EL (cell line): ENCODE measurements at places on chromosomes 1 and 21.

DNA sequence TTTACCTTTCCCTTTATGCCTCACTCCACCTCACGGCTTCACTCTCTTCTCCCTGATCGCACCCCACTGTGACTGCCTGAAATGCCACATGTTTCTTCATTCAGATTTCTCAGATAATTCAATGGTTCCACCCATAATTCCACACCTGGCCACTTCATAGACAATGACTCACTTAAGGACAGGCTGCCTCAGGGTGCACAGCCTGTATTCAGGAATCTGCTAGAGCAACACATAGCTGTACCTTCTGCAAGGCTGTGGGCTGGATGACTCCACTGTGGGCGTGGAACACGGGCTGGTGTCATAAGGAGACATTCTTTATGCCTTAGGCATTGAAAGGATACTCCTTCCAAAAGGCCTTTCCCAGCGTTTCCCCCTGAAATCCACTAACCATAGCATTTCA lies 36.1 kb downstream of the L1TD1 start:
- peak; percentile 97 for DNase-seq

DNA sequence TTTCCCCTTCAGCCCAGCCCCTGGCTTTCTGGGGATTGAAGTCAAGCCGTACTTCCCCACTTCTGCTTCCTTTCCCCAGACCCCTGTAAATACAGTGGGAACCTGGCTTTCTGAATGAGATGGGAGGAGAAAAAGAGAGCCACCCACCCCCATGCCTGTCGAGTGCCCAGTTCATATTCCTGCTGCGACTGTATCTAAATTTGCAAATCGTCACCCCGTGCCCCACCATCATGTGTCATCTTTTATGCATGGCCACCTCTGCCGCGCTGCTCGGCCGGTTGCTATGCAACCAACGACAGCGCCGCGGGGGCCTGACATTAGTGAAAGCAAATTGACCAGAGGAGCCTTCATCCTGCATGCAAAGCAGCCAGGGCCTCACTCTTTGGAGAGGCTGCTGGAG lies 143.0 kb downstream of the ELAVL4 start:
- no peak for DNase-seq

- no peak for DNase-seq
Measured at GRCh38 chr1:2930913-2931723, 90.1 kb upstream of the ACTRT2 start.

DNA sequence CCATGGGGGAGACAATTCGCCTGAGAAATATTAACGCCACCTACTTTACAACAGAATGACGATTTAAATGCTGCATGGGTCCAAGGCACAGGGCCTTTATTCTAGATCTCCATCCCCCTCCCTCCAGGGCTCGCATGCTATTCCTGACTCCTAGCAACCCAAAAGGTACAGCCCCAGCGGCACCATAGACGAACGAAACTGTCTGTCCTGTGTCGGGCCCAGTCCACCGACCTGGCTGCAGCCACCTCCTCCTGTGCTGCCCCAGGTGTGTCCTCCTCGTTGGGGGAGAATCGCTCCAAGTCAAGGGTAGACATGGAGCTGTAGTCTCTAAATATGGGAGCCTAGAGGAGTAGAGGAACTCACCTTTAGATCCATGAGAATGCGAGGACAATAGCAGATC lies 196.5 kb downstream of the TOMM20 start:
- DNase-seq: no peak

GRCh38 chr21:34649400-34649799 lies 19.4 kb upstream of the CLIC6 start:
- no peak for DNase-seq
